Stimulated activated CD4-positive, alpha-beta T cell treated with anti-CD3 and anti-CD28 coated beads, TNF-alpha, amount 100 ng/mL, for 4 hours (primary cell): ENCODE measurements at places on chromosomes 2 and 18.

GRCh38 chr2:237650455-237650850 is 23.1 kb downstream of the LRRFIP1 start:
- DNase-seq: no peak

GRCh38 chr18:46051731-46052461 is 20.2 kb downstream of the PSTPIP2 start:
- DNase-seq: no peak

DNA sequence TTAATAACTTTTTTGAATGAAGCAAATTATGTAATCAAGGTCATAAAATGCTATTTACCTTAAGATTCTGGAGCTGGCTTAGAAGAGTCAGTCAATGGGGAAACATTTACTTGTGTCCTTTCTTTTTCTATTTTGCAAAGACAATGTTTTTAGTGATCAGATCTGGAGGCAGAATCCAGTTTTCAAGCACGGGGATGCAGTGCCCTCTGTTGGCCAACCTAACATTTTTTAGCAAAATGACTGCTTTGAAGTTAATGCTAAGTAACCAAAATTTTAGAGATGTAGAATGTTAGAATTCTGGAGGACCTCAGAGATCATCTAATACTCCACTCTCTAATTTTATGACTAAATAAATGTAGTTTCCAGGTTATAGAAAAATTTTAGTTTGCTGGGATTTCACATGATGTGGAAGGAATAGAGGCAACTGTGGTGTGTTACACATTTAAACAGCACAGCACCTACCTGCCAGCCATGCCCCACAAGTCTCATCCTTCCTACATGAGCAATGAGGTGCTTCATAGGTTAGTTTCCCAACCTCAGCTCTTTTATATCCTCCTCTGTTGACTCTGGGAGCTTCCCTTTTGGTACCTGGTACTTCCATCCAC is 23.6 kb upstream of the SLC9A4 start:
- DNase-seq: peak; percentile 45

DNA sequence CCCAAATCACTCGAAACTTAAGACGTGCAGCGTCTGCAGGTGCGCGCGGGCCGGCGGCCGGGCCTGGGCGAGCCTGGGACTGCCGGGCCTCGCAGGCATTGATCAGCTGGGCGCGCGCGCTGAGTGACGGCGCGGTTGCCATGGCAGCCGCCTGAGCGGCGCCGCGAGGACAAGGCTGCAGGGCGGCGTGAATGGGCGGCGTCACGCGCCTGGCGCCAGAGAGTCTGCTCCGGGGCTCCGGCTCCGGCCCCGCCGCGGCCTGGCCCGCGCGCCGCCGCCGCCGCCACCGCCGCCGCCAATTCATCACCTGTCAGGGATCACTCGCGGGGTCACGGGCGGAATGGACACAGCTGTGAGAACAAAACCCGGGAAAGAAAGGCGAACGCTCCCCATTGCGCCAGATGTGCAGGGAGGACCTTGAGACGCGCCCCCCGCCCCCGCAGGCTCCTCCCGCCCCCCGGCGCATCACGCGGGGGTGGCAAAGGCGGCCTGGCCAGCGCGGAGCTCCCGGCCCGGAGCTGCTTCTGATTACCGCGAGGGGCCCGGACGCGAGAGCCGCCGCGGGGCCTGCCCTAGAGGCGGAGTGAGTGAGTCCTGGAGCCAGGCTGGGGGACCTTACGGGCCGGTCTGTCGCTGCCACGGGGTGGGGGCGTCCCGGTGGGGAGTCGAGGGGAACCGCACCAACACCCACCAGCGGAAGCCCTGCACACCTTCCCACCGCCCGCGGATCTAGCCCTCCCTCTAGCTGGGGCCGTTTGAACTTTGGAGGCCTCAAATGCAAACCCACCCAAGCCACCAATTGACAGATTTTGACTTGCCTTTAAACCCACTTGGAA is 2.9 kb upstream of the ID2 start:
- DNase-seq: peak; percentile 56

- no peak for DNase-seq
Measured at GRCh38 chr18:31684279-31685096, at the start of gene B4GALT6. Gene B4GALT6 (minus strand): TSS chr18:31684581. CDS start chr18:31684426, 155 bp downstream.

DNA sequence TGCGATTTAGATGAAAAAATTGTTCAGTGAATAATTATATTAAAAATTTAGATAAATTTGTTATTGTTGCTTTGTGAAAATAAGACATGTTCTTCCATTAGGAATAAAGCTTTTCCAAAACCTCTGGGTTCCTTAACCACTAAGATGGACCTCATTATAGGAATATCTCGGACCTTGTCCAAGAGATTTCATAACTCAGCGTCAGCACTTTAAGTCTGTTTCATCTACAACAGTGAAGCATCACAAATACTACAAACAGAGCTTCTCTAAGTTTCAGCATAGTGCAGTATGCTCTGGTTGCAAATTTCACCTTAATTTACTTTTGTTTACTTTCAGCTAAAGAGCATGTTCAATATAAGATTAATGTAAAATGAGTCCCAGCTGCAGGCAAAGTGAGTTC is 150.3 kb downstream of the UBE2E3 start:
- DNase-seq: no peak

GRCh38 chr2:169827272-169828140 is at the start of gene UBR3:
Gene UBR3 (plus strand): TSS chr2:169827454. CDS start chr2:169827508, 54 bp downstream.
- DNase-seq: peak; percentile 85

GRCh38 chr2:222448748-222449181 is 24.4 kb downstream of the SGPP2 start:
- DNase-seq: no peak

DNA sequence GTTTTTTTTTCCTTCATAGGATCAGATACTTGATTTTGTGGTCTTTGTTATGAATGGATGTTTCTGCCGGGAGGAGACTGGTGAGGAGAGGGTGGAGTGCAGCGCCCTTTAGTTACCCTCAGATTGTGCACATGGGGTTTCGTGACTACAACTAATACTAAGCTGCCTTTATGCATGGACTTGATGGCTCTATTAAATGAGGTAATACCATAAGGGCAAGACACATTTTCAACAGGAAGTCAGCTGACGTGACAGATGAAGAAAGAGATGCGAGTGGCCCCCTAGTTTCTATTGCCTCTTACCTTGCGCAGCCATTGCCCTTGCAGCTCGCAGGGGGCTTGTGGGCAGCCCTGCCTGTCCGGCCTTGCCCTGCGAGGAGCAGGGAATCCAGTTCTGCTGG is 24.4 kb downstream of the ZNF407 start:
- no peak for DNase-seq

DNA sequence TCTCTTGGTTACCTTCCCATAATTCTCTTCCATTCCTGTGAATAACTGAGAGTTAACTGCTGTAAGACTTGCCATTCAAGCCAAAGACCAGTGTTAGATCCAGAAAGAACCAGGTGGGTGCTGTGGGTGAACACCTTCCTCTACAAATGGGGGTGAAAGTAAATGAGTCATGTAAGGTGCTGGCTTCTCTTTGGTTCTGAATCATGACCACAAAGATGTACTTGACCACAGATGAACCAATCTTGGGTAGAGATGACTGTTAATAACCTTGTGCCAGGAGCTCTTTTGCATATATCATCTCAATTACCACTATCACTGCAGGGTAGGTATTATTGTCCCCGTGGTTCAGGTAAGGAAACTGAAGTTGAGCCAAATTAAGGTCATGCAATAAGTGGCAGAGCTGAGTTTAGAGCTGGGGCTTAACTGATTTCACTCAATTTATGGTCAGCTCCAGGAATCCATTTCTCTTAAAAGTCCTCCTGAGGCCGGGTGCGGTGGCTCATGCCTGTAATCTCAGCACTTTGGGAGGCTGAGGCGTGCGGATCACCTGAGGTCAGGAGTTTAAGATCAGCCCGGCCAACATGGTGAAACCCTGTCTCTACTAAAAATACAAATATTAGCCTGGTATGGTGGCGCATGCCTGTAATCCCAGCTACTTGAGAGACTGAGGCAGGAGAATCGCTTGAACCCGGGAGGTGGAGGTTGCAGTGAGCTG is 244.9 kb upstream of the CXCR4 start:
- peak; percentile 13 for DNase-seq

DNA sequence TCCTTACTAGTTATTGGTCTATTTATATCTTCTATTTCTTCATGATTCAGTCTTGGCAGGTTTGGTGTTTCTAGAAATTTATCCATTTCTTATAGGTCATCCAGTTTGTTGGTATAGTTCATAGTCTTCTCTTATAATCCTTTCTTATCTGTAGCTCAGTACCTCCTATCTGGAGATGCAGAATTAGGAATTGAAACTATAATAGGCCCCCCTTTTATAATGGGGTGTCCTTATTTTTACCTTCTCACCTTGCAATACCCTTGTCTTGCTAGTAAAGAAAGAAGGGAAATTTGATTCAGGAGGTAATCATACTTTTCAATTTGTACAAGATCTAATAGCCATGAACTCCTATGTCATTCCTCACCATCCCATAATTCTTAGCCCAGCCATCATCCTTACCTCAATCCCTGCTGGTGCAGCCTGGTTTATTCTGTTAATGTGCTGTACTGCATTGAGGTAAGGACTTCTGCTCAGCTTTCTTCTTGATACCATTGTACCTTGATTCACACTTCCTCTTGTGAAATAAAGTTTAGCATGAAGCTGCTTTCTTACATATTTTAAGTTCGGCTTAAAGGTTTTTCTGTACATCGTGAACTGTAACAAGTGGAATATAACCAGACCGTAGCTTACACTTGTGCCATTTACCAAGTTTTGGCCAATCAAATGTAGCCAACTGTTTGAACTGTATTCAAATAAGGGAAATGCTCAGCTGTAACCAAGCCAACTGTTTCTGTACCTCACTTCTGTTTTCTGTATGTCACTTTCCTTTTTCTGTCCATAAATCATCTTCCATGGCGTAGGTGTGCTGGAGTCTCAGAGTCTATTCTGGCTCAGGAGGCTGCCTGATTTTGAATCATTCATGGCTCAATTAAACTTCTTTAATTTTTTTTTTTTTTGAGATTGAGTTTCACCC is 40.1 kb upstream of the PTH2R start:
- no peak for DNase-seq

DNA sequence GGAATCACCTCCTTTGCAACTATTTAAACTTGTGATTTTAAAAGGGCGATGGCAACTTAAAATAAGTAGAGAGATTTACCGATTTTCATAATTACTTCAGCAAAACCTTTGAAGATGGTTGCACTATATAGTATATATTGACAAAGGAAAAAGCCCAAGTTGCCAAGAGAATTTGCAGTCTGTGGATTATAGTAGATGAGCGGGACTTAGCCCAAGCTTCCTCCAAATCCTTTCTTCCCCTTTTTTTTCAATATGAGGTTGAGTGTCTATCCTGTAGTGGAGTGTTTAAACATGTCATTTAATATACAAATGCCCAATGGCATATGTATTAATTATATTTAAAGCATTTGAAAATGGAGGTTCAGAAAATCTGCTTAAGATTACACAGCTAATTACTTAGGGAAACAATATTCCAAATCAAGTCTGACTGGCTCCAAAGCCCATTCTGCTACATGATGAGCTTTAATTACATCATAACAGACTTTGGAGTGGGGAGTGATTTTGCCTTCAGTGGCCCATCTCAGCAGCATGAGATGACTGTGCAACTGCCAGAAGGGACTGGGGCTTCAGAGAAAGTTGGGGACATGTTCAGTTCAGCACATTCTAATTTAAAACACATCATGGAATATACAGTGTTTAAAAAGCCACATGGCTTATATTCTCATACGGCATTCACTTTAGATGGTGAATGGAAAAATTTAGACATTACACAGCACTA is 73.2 kb downstream of the COL3A1 start:
- DNase-seq: no peak
